A549 treated with DMSO at 1 μM for 4 hours (cell line): ENCODE measurements at places on chromosomes 5 and 9. TPM values are rescaled to one million over a fixed set of nuclear protein-coding genes. Genes with fewer than 3 reads are reported as not detected.

RBM18 gene
- total RNA-seq, result 13.0 to 24.0 TPM (median 21.8 TPM) in 5 replicates

LCN2 gene
- total RNA-seq, result 2.2 to 6.1 TPM (median 3.3 TPM) in 5 replicates

LTC4S gene
- total RNA-seq, result 0.26 to 0.34 TPM in 2 of 5 replicates, not detected in the others

ZNG1E gene
- 64.7 to 73.7 TPM (median 67.7 TPM) in 5 replicates for total RNA-seq

SH2D3C gene
- total RNA-seq, result 0.07 to 0.17 TPM (median 0.16 TPM) in 4 of 5 replicates, not detected in the other

SPATA31E1 gene
- total RNA-seq, result 0.04 TPM in 1 of 5 replicates, not detected in the others

SPATA24 gene
- 4.4 to 6.3 TPM (median 5.4 TPM) in 5 replicates for total RNA-seq

LCN15 gene
- total RNA-seq, result not detected in 5 replicates

ELOVL7 gene
- total RNA-seq, result 11.7 to 15.6 TPM (median 12.8 TPM) in 5 replicates

SH3TC2 gene
- total RNA-seq, result 0.21 to 0.84 TPM (median 0.31 TPM) in 5 replicates
